ENCODE measurements at places on chromosomes 3 and 15.

DNA sequence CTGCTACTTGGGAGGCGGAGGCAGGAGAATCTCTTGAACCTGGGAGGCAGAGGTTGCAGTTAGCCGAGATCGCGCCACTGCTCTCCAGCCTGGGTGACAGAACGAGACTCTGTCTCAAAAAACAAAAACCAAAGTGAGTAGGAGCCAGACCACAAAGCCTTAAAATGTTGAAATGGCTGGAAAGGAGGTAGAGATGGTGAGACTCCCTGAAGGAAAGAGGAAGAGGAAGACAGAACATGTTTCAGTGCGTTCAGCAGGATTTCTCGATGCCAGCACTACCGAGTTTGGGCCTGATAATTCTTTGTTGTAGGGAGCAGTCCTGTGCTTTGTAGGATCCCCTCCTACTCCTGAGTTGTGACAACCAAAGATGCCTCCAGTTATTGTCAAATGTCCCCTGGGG is 189.9 kb downstream of the AKAP13 start:
- DNase-seq: no peak

DNA sequence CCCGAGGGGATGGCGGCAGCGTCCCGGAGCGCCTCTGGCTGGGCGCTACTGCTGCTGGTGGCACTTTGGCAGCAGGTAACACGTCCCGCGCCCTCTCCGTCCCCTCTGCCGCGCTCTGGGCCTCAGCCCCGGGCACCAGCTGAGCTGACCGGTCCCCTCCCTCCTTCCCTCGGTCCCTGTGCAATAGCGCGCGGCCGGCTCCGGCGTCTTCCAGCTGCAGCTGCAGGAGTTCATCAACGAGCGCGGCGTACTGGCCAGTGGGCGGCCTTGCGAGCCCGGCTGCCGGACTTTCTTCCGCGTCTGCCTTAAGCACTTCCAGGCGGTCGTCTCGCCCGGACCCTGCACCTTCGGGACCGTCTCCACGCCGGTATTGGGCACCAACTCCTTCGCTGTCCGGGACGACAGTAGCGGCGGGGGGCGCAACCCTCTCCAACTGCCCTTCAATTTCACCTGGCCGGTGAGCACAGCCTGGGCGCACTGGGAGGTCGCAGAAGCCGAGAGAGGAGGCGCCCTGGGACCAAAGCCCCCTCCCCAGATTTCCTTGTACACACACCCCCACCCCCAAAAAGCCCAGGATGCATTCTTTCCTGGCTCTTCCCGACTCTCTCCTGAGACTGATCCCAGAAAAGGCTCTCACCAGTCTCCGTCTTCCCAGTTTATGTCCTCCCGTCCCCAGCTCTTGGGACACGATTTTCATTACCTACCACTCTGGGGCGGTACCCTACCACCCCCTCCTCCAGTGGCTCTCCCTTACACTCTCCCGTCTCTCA is 705 bp downstream of the DLL4 start:
- DNase-seq: no peak

DNA sequence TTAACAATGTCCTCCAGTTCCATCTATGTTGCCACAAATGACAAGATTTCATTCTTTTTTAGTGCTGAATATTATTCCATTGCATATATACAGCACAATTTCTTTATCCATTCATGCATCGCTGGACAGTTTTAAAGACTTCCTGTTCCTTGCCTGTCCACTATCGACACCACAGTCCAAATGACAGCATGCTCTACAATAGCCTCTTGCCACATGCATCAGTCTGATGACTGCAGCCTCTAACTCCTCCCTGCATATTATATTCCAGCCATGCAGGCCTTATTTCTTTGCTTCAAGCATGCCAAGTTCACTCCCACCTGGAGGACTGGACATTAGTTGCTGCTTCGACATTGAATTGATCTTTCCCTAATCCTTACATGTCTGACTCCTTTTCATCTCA is 306.2 kb downstream of the FOXP1 start:
- DNase-seq: no peak

- no peak for DNase-seq
Observed at GRCh38 chr3:31240874-31241273, 291.9 kb upstream of the STT3B start.

- DNase-seq: no peak
Observed at GRCh38 chr15:42723068-42723467, 13.9 kb downstream of the CDAN1 start.

DNA sequence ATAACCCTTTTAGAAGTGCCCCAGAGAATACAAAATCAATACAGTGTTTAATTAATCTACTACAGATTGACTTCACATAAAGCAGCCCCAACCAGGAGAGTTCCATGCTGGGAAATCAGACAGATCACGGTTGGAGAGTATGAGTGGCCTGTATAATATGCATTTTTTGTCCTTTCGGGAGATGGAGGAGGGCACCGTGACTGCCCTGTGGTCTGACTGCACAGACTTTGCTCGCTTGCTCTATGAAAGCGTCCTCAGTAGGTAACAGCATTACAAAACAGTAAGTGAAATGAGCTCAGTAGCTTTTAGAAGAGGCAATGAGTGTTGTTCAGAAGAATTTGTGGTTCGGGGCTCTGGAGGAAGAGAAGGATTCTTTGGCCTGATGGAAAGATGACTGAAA is 34.2 kb upstream of the SKIL start:
- DNase-seq: no peak

GRCh38 chr15:68428431-68428940 is 3.5 kb downstream of the ITGA11 start:
- DNase-seq: no peak

- no peak for DNase-seq
Observed at GRCh38 chr3:134008630-134009156, 21.0 kb downstream of the SLCO2A1 start.

- DNase-seq: no peak
Observed at GRCh38 chr15:64894395-64895056, 17.2 kb upstream of the ANKDD1A start.

- no peak for DNase-seq
Observed at GRCh38 chr15:92158426-92158825, 235.3 kb upstream of the ST8SIA2 start.

GRCh38 chr3:40719660-40720287 is 195.0 kb downstream of the ZNF621 start:
- peak; percentile 17 for DNase-seq

GRCh38 chr3:45547764-45548680 is 46.5 kb upstream of the LIMD1 start:
- DNase-seq: no peak

DNA sequence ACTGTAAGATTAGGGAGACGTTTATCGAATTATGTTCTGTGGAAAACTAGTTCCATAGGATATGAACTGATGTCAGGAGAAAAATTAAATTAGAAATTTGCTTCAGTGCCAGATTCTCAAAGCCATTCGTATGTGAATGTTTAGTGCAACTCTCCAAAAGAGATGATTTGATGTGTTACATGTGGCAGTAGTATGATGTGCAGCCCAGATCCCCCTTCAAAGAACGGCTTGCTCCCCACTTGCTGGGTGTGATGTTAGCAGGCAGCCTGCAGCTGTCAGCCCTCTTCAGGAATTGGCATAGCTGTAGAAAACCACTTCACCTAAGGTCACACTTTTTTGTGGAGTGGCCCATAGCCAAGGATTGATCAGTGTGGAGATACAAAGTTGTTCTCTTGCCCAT is 127.0 kb upstream of the CCDC54 start:
- no peak for DNase-seq

DNA sequence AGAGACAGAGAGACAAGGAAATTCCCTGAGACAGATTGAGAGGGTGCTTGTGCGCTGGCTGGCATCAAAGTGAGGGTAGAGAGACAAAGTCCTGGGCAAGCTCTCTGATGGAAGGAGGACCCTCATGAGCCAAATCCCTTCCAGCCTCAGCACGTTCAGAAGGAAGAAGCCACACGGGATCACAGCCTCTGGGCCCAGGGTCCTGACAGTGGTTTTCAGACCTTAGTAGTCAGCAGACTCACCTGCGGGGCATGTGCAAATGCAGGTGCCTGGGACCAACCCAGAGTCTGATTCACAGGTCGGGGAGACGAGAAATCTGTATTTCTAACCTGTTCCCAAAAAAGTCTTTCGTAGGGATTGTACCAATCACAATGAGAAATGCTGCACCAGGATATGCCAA is 15.2 kb upstream of the KY start:
- no peak for DNase-seq

GRCh38 chr15:78007211-78007931 is 70.1 kb downstream of the TBC1D2B start:
- no peak for DNase-seq

GRCh38 chr3:182969277-182969676 is 11.1 kb downstream of the DCUN1D1 start:
- no peak for DNase-seq

- no peak for DNase-seq
Observed at GRCh38 chr15:75138016-75138999, 63.4 kb upstream of the C15orf39 start.

DNA sequence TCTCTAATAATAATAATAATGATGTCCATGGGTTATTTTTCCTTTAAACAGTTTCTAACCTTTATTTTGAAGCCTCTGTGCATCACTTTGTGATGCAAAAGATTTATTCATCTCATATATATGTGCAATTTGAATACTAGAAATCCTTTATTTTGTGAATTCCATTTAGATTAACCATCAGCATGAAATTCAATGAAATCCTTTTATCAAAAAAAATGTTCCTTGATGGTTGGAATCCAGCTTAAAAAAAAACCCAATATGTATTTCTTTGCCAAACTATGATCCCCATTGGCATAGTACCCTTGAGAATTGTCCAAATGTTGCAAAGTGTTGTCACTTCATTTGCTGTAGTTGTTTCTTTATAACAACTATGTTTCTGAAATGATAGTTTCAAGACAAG is 7.4 kb downstream of the TBC1D23 start:
- no peak for DNase-seq

- no peak for DNase-seq
Observed at GRCh38 chr3:185297867-185298266, 44.0 kb upstream of the EHHADH start.

- DNase-seq: no peak
Observed at GRCh38 chr15:63323798-63324563, 46.6 kb downstream of the APH1B start.

GRCh38 chr3:99509224-99509623 is 129.2 kb upstream of the COL8A1 start:
- DNase-seq: no peak

- DNase-seq: no peak
Observed at GRCh38 chr3:188362405-188362831, 208.5 kb downstream of the LPP start.

- DNase-seq: no peak
Observed at GRCh38 chr15:93312891-93313486, 224.0 kb upstream of the RGMA start.

DNA sequence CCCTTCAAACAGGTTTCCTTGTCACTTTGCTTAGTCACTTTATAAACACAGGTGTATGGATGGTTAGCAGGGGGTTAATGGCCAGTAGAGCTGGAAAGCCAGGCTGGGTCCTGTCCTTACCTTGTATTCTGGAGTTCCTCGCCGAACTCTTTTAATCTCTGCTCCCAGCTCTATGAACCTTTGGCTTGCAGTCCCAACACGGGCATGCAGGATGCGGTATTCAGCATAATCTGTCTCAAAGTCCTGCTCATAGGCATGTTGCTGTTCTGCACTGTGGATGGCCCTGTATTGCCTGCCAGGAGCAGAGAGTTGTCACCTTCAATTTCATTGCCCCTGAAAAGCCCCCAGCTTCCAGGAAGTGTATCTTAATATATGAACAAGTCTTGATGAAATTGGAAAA is 2.7 kb downstream of the ELL3 start:
- DNase-seq: no peak

DNA sequence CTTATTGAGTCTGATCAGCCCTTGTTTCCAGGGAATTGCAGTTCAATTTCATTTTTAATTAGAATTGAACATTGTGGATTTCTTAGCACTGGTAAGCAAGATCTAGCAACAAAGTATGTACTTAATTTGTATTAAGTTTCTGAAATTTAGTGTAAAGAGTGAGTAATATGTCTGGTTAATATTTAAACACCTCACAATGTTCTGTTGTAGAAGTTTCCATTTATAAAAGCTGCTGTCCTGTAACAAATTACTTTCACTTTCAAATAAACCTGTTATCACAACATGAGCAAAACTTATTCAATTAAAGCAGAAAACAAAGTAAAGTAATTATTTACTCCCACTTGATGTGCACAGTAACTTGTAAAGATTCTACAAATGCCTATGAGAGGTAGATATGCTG is 448.5 kb downstream of the NAALADL2 start:
- DNase-seq: no peak
